ENCODE measurements at places on chromosomes 7 and 10.
A peak's percentile ranks its signal among the peaks of the same experiment; 100 is the strongest.

DNA sequence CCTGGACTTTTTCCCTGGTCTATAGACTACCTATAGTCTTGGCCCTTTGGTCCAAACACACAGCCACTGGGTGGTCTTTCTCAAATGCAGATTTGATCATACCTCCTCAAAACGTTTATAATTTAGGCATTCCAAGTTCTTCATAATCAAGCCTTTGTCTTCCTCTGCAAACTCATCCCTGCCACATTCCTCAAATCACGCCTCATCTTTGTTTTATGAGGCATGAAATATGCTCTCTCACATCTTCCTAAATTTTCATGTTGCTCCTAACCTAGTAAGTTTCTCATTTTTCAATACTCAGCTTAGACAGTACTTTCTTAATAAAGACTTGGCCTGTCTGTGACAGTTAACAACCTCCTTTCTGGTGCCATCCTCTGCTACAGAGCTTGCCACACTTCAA lies 10.9 kb upstream of the HERC4 start:
- DNase-seq, result no peak

DNA sequence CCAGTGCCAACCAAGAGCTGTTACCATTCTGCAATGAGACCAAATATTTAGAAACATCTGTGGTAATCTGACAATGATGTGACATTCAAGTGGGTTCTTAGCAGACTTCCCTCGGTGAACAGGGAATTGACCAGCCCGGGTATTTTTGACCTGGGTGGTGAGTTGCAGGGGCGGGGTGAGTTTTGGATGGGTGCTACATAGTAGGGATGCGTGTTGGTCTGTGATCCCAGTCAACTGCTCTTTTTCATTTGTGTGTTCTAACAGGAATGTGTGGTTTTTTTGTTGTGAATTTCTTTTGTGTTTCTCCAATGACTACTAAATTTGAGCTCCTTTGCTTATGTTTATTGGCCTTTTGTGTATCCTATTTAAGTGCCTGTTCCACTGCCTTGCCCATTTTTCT lies 273.6 kb upstream of the HABP2 start:
- DNase-seq, result no peak

- DNase-seq, result peak; percentile 58
These were observed 70.7 kb downstream of the CABCOCO1 start for GRCh38 chr10:61733358-61733940.

DNA sequence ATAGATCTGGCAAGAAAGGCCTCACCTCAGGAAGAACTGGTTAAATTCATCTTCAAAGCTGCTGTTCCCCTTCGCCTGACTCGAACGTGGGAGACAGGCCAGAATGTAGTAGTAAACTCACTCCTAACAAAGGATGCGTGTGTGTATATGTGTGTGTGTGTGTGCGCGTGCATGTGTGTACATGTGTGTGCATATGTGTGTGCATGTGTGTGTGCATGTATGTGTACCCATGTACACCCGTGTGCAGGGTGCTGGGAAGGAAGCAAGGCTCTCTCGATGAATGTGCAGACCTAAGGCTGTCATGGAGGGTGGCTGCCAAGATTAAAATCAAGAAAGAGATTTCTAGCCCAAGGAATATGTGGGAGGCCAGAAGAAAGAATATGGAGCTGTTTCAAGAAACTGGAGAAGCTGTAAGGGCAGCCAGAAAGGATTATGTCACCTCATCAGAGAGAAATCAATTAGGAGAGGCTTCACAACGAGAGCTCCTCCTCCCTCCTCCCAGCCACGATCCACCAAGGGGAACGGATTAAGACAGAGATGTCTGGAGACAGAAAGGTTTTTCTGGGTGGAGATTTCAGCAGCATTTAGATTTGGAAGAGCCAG lies 34.0 kb upstream of the LBX1 start:
- DNase-seq, result no peak

DNA sequence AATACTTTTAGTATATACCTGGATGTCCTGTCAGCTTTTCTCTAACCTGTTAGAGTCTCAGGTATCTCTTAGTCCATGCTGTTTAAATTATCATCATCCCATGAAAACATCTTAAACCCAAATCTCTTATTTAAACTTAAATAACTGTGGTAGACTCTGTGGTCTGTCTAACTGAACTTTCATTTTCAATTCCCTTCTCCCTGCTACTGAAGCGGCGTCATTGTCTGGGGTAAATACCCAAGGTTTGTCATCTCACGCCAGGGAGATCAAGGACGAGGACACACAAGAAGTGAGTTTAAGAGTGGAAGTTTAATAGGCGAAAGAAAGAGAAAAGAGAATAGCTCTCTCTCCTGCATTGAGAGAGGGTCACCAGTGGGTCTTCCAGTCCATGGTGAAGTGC lies 804.4 kb upstream of the CELF2 start:
- DNase-seq, result peak; percentile 74

- DNase-seq, result peak; percentile 79
These were observed 574 bp upstream of the IL6 start for GRCh38 chr7:22726345-22726906.

Data from MM.1S (cell line).